CD4-positive, alpha-beta T cell treated with Interleukin-10 for 1 hour (primary cell): ENCODE measurements at places on chromosomes 2 and 18.

GRCh38 chr2:97656905-97657587, 6.8 kb downstream of the ACTR1B start:
- DNase-seq, result no peak

DNA sequence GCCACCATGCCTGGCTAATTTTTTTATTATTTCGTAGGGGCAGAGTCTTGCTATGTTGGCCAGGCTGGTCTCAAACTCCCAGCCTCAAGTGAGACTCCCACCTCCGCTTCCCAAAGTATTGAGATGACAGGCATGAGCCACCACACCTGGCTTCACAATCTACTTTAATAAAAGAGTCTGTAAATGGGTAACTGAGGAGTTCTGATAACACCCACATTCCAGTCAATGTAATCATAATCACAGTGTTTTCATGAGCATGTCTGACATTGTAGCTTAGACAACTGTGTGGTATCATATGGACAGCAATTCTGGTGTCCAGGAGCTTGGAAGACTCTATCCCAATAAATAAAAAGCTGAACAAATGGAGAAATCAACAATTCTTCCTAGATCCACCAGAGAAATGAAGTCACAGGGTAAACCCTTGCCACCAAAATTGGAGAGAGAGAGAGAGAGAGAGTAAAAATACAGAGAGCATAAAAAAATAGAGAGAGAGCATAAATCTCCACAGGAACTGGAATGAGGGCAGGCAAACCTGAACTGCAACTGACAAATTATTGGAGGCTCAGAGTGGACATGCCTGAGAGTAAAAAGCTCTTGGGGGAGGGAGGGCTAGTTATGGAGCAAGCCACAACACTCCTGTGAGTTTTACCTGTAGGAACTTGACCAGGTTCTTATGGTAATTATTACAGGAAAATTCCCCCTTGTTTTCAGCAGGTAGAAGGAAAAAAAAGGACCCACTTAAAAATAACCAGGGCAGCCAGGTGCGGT, 12.4 kb upstream of the NBEAL1 start:
- no peak for DNase-seq

DNA sequence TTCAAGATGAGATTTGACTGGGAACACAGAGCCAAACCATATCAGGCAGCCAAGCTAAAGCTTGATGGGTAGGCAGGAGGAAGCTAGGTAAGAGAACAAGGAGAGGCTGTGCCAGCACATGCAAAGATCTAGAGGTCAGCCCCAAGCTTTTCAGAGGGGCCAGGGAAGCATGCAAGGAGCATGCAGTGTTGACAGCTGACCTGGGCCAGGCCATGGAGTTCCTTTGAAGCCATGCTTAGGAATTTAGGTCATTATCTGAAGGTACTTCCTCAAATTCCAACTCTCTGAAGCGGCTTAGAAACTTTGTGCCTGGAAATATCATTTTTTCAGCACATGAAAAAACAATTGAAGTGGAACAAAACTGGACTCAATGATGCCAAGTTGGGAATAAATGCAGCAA, 130.8 kb downstream of the SPAG16 start:
- no peak for DNase-seq

GRCh38 chr2:13001408-13001807, 284.7 kb downstream of the TRIB2 start:
- DNase-seq, result no peak

- DNase-seq, result no peak
These were observed 280.8 kb downstream of the CCDC85A start for GRCh38 chr2:56464613-56465012.

- DNase-seq, result no peak
These were observed 60.5 kb upstream of the B3GNT7 start for GRCh38 chr2:231334981-231335380.

- no peak for DNase-seq
These were observed 166.9 kb downstream of the ZNF516 start for GRCh38 chr18:76328140-76328539.

GRCh38 chr18:77866351-77866750, 616.7 kb downstream of the GALR1 start:
- no peak for DNase-seq

DNA sequence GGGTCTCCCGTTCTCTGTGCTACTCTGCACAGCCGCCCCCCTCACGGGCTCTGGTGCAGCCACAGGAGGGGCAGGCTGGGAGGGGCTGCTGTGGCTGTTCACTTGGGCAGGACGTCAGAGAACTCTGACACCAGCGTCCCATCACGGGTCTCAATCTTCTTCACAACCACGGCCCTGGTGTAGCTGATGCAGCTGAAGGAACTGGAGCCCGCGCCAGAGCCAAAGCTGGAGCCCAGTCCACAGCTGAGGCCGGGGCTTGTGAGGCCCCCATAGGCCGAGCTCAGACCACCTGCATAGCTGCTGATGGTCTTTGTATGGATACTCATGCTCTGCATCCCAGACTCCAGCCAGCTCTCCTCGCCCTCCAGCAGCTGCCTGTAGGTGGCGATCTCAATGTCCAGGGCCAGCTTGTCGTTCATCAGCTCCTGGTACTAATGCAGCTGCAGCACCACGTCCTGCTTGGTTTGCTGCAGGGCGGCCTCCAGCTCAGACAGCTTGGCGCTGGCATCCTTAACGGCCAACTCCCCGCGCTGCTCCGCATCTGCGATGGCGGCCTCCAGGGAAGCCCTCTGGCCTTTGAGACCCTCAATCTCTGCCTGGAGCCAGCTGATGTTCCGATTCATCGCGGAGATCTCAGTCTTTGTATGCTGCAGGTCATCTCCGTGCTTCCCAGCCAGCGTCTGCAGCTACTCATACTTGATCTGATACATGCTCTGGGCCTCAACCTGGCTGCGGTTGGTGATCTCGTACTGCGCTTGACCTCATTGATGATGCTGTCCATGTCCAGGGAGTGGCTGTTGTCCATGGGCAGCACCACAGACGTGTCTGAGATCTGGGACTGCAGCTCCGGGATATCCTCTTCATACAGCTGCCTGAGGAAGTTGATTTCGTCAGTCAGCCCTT, 7.4 kb upstream of the DUSP19 start:
- no peak for DNase-seq

GRCh38 chr2:239917125-239917956, 107.8 kb downstream of the NDUFA10 start:
- no peak for DNase-seq

GRCh38 chr2:197239434-197239833, 71.1 kb downstream of the ANKRD44 start:
- DNase-seq, result peak; percentile 43

GRCh38 chr2:212592695-212593094, 54.1 kb upstream of the ERBB4 start:
- DNase-seq, result no peak

DNA sequence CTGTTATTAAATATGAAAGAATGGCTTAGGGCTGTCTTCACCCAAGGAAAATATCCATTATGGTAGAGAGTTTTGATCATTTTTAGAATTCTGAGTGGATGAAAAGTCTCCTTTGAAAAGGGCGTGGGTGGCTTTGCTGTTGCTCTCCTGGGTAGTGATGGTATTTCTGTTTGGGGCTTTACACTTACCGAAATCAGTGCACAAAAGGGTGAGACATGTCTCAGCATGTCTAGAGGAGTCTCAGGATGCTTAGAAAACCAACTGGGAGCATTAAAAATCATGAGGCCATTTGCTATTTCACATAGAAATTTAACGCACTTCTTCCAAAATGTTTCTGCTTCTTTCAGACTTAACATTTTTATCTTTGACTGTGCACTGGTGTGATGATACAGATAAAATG, 49.6 kb downstream of the ZCCHC2 start:
- no peak for DNase-seq

DNA sequence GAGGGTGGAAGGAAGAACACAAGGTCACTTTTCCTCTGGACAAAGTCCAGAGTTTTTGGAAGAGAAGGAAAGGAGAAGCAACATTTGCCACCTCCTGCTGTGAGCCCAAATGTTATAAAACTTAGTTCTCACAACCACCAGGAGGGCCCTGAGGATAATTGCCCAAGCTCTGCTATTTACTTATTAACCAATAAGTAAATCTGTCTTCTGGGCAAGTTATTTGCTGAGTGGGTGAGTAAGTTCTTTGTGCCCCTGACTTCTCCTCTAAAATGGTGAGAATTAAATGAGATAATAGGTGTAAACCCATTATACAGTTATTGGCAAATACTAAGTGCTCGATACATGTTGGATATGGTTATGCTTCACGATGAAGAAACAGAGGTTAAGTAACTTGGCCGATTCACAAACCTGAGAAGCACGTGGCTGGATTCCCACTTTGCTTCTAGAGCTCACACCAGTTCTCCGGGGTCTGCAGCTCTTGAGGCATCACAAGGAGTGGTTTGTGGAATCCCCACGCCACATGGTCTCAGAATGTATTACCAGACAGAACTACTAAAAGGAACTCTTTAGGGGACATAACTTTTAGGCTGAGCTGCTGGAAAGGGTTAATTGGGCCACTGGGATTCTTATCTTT, 164.1 kb downstream of the MYCN start:
- no peak for DNase-seq

- no peak for DNase-seq
These were observed 90.7 kb downstream of the POLR1A start for GRCh38 chr2:86015006-86015405.

DNA sequence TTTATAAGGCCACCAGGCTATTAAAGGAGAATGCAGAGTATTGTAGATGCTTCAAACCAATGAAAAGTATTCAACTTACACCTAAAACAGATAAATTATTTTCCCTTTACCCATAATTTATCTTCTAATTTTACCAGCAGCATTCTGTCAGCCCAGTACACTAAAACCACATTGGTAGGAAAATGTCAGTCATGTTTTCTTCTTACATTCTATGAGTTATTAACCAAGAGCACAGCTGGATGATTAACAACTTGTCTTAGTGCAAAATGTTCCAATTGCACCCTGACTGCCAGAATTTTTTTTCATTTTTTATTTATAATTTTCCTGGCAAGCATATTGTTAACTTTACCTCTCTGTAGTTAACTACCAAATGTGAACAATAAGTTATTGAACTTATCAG, 79.0 kb upstream of the WDR75 start:
- DNase-seq, result no peak

DNA sequence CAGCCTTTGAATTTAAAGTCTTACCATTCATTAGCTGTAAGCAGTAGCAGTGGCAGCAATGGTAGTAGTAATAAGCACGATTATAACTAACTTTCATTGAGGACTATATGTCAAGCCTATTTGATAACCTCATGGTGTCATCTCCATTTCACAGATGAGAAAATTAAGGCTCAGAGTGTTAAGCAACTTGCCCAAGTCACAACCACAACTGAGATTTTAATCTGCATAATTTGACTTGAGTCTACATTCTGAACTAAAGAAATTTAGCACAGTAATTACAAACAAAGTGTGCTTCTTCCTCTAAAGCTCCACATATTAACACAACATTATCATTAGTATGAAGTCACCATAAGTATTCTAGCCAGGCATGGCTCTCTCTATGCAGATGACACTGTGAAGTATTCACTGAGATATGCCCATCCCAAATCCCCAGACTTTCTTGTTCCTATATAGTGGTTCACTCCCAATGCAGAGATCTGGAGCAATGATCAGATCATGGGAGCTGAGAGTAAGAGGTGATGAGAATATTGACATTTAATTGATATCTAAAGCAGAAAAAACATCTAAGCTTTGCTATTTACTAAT, 120.2 kb downstream of the ATAD2B start:
- no peak for DNase-seq

GRCh38 chr2:171410101-171410500, 23.7 kb downstream of the METTL8 start:
- no peak for DNase-seq

DNA sequence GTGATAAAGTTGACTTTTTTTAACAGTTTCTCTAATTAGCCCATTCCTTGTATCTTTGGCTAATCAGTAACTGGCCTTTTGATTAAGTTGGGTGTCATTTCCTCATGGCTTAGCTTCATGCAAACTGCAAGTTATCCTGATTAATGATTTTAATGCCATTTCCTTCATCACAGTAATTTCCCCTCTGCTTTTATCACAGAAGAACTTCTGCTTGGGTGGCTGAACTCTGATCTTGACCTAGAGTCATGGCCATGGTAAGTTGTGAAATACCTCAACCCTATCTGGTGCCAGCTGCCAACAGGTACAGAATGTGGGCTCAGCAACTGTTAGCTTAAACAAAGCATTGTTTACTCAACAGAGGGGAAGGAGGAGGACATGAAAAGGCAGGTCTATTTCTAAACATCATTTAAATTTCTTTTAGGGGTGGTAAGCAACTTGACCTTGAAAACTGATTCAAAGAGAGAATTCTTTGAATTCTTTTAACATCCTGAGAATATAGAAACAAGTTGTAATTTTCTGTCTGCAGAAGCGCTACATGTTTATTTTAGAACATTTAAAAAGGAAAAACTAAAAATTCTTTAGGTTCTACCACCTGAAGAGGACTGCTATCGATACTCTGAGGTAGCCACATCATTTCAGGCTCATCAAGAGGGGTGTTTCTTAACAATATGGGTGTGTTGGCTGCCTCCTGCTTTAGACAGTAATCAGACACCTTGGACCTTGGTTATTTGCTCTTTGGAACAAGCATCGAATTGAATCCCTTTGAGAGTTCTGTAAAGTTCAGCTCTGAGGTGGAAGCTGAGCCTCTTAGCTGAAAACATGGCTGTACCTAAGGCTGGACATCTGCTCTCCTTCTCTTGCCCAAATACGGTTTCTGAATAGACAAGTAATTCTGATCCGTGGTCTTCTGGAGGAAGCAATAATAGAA, 39.7 kb downstream of the ANXA4 start:
- no peak for DNase-seq

GRCh38 chr2:236870370-236870769, 215.3 kb upstream of the COPS8 start:
- no peak for DNase-seq

- no peak for DNase-seq
These were observed 443.8 kb downstream of the NCKAP5 start for GRCh38 chr2:133124446-133124845.

- no peak for DNase-seq
These were observed 4.0 kb downstream of the IFT172 start for GRCh38 chr2:27485496-27485895.

DNA sequence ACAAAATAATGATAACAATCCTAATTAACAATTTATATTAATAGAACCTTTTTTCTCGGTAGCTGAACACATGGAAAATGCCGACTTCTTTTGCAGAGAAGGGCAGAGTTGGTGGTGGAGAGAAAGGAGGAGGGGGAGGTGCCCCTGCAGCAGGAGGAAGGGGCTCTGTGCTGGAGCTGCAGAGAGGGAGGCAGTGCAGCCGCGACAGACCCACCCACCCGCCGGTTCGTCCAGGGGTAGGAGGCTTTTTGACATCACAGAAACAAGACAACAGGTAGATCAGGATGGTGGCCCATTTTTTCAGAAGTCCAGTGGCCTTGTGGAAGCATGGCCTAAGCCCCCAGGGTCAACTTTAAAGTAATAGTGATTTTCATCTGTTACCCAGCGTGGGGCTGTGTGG, 321.1 kb upstream of the SALL3 start:
- no peak for DNase-seq

DNA sequence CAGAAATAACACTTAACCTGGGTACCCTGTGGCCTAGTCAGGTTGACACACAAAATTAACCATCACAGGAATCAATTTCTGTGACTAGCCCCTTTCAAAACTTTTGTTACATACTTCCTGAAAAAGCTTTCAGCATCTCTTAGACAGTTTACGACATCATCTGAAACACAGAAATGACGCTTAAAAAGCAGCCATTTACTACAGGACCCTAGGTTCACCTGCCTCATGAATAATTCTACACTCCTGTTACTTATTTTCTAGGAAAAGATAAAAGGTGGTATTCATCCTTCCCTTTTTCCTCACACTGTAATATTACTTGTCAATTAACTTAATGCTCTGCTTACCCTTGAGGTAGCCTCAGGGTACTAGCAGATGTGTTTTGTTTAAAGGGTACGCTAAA, 388.4 kb downstream of the IRS1 start:
- DNase-seq, result no peak
